Hepatocyte (in vitro differentiated cells): ENCODE measurements at places on chromosomes 6 and 20. TPM values are rescaled to one million over a fixed set of nuclear protein-coding genes. Genes with fewer than 3 reads are reported as not detected.

GRCh38 chr6:35177157-35177556, 36.0 kb upstream of the TCP11 start:
- H3K27me3 ChIP-seq = no peaks in the 10 kb centered on the region
- no peaks in the 10 kb centered on the region for H3K36me3 ChIP-seq
- peaks cover 22% of the 10 kb centered on the region for H3K4me1 ChIP-seq
- H3K27ac ChIP-seq = no peak overlapping the region

The MARCKS gene
- 105 and 129 TPM in 2 replicates for total RNA-seq

DNA sequence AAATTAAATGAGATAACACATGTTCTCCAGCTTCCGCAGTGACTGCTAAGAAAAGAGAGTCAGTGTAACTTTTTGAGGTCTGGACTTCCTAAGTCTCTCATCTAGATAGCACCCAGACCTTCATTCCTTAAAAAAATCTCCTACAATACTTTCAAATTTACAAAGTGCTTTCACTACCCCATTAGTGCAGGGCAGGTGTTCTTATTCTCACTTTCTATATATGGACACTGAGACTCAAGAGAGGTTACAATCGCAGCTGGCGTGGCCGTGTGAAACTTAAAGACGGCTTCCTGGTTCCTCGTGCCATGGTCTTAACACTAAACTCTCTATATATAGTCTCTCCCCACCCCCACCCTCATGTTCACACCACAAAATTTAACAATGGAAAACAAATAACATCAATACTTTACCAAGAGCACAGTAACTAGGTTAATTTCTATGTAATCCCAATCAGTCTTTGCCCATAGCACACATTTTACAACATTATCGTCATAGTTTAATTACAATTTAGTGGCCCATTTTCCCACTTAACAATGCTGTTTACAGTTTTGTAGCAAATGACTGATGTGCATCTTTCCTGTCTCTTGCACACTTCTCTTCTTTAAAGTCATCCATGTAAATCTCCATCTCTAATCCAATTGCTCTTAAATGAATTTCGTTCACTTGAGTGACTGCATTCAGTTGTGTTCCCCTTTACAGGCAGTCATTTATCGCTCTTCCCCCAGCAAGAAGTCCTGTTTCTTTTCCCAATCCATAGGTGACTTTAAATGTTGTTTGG, 78.8 kb upstream of the ARID1B start:
- no peaks in the 10 kb centered on the region for H3K4me1 ChIP-seq
- H3K36me3 ChIP-seq = no peaks in the 10 kb centered on the region
- H3K27me3 ChIP-seq = no peaks in the 10 kb centered on the region
- H3K4me3 ChIP-seq = no peak overlapping the region

DNA sequence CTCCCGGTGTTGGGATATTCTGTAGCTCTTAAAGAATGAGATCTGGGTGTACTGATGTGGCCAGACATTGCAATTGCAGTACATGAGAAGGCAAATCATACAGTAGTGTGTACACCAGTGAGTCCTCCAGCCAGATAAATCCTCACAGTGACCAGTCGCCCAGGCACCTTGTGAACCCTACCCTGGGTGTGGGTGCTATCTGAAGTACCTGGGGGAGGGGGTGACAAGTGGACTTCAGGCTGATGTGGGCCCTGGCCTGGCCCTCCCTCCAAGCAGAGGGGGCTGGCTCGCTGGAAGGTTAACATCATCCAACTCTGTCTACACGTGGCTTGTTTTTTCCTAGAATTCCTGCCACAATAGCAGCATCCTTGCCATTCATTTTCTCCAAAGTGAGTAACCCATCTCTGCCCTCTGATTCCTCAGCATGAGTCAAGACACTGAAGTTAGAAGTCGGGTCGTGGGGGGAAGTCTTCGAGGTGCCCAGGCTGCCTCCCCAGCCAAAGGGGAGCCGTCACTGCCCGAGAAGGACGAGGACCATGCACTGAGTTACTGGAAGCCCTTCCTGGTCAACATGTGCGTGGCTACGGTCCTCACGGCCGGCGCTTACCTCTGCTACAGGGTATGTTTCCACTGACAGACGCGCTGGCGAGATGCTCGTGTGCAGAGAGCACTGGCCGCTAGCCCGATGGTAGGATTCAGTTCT, 70.8 kb downstream of the PTPN1 start:
- no peak overlapping the region for H3K4me3 ChIP-seq
- no peak for DNase-seq
- no peaks in the 10 kb centered on the region for H3K4me1 ChIP-seq
- H3K36me3 ChIP-seq = peaks cover 4% of the 10 kb centered on the region

DNA sequence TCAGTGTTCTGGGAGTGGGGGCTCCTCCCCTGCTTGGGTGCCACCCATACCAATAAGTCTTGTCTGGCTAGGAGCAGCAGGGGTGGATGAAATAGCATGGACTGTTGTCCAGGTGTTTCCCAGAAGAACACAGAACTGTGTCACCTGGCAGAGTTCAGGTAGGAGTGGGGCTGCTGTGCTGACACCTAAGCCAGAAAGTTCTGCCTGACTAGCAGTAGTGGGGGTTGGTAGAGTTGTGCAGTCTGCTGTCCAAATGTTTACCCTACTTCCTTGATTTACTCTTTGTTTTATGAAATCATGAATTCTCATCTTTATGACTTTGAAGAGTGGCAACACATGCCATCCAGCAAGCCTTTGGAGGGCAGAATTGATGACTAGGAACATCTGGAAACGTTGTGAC, 27.3 kb upstream of the SLC35B3 start:
- H3K36me3 ChIP-seq = no peaks in the 10 kb centered on the region
- no peak overlapping the region for H3K27ac ChIP-seq
- no peaks in the 10 kb centered on the region for H3K4me1 ChIP-seq
- no peaks in the 10 kb centered on the region for H3K27me3 ChIP-seq

GRCh38 chr6:3165631-3166534, 8.5 kb upstream of the TUBB2A start:
- peak; percentile 30 for DNase-seq
- no peaks in the 10 kb centered on the region for H3K36me3 ChIP-seq
- H3K27ac ChIP-seq = peak overlapping the region; percentile 8
- no peaks in the 10 kb centered on the region for H3K27me3 ChIP-seq
- no peaks in the 10 kb centered on the region for H3K4me1 ChIP-seq

- H3K4me3 ChIP-seq = no peak overlapping the region
- no peaks in the 10 kb centered on the region for H3K36me3 ChIP-seq
- peaks cover 21% of the 10 kb centered on the region for H3K4me1 ChIP-seq
- no peak overlapping the region for H3K27ac ChIP-seq
These were observed 191.1 kb downstream of the ATXN1 start for GRCh38 chr6:16570221-16570553.

The HLA-DMA gene
- 9.0 and 9.5 TPM in 2 replicates for total RNA-seq

GRCh38 chr20:22520381-22520780, 64.0 kb downstream of the FOXA2 start:
- no peaks in the 10 kb centered on the region for H3K27me3 ChIP-seq
- peaks cover 6% of the 10 kb centered on the region for H3K4me1 ChIP-seq
- DNase-seq = no peak
- no peak overlapping the region for H3K4me3 ChIP-seq
- H3K36me3 ChIP-seq = no peaks in the 10 kb centered on the region

The OR2J3 gene
- total RNA-seq = not detected in 2 replicates

DNA sequence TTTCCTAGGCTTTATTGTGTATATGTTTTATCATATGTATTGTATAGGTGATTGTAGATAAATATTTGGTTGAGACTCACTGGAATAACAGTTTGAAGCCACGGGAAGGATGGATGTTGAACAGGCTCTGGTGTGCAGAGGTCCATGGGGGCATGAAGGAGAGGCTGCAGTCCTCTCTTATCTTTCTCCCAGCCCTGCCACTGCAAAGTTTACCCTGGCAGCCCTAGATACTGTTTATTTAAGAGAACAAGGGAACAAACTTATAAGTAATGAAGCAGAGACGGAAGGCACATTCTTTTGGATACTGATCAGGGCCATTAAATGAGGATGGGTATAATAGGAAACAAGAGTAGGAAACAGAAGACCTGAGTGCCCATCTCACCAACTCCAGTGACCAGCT, 103.6 kb upstream of the SCGN start:
- no peak for DNase-seq
- no peak overlapping the region for H3K4me3 ChIP-seq
- H3K27me3 ChIP-seq = no peaks in the 10 kb centered on the region
- no peak overlapping the region for H3K27ac ChIP-seq
- no peaks in the 10 kb centered on the region for H3K36me3 ChIP-seq

The LGSN gene
- total RNA-seq = 4.1 and 6.1 TPM in 2 replicates

The HEY2 gene
- total RNA-seq = 0.47 and 0.80 TPM in 2 replicates

- H3K27ac ChIP-seq = no peak overlapping the region
- DNase-seq = peak; percentile 39
- H3K36me3 ChIP-seq = no peaks in the 10 kb centered on the region
- no peaks in the 10 kb centered on the region for H3K4me1 ChIP-seq
- H3K27me3 ChIP-seq = no peaks in the 10 kb centered on the region
These were observed 214.9 kb downstream of the ZFAND3 start for GRCh38 chr6:38034274-38034914.

- H3K4me1 ChIP-seq = no peaks in the 10 kb centered on the region
- H3K27ac ChIP-seq = no peak overlapping the region
- no peak overlapping the region for H3K4me3 ChIP-seq
These were observed 28.5 kb upstream of the ZNF831 start for GRCh38 chr20:59135093-59135492.

DNA sequence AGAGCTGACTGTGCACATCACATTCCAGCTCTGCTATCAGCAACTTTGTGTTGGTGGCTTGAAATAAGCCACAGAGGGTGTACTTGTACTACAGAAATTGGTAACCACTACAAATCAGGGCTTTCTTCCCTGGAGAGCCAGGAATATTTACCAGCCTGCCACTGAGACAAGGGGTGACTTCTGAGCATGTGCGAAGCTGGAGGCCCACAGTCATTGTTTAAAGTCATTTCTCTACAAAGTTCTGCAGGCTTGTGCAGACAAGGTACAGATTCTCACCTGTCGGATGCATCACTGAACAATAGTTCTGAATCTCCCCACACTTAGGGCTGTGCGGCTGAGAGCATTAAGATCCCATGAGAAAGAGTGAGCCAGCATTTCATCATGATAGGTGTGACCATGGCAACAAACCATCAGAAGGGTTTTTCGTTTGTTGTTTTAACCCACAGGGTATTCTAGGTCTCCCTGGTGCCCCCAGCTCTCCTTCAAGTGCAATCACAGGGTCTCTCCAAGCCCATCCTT, 292.8 kb downstream of the CDC5L start:
- H3K4me1 ChIP-seq = no peaks in the 10 kb centered on the region
- H3K36me3 ChIP-seq = no peaks in the 10 kb centered on the region
- no peaks in the 10 kb centered on the region for H3K27me3 ChIP-seq
- DNase-seq = no peak
- H3K4me3 ChIP-seq = no peak overlapping the region

GRCh38 chr6:123616942-123617341, 19.8 kb downstream of the TRDN start:
- H3K4me1 ChIP-seq = no peaks in the 10 kb centered on the region
- no peak for DNase-seq
- H3K27me3 ChIP-seq = no peaks in the 10 kb centered on the region
- no peaks in the 10 kb centered on the region for H3K36me3 ChIP-seq

- DNase-seq = peak; percentile 35
- no peaks in the 10 kb centered on the region for H3K27me3 ChIP-seq
- H3K36me3 ChIP-seq = no peaks in the 10 kb centered on the region
- H3K27ac ChIP-seq = no peak overlapping the region
These were observed 47.8 kb downstream of the TFEB start for GRCh38 chr6:41687501-41688175.

The CUL9 gene
- total RNA-seq = 13.4 and 26.2 TPM in 2 replicates

DNA sequence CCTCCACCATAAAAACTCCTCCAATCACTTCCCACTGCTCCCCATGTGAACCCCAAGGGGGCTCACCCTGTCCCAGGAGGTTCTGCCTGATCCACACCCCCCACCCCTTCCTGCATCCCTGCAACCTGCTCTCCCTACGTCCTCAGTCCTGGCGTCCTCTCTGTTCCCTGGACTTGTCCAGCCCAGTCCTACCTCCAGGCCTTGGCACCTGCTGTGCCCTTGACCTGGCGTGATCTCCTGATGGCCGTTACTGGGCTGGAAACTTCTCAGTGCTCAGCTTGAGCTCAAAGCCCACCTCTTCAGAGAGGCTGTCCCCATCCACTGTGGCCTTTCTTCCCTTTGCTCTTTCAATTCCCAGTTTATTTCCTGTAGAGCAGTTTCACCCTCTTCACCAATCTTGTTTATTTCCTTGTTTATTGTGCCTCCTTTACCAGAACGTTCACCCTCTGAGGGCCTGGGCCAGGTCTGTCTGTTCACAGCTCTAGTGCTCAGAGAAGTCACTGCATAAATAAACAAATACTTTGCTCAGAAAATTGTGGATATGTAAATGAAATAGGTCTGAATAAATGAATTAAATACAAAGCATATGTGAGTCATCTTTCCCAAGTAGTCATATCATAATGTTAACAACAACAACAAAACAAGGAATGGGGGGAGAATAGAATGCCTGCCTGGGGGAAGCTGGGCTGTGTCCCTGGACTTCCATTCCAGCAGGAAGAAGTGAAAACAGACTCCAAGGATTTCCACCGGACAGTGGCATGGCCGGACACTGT, 175.7 kb upstream of the SULF2 start:
- no peak overlapping the region for H3K27ac ChIP-seq
- H3K36me3 ChIP-seq = no peaks in the 10 kb centered on the region
- DNase-seq = no peak
- no peak overlapping the region for H3K4me3 ChIP-seq
- no peaks in the 10 kb centered on the region for H3K27me3 ChIP-seq

GRCh38 chr6:27138406-27138805, 109.1 kb upstream of the PRSS16 start:
- DNase-seq = no peak
- no peaks in the 10 kb centered on the region for H3K36me3 ChIP-seq

- H3K36me3 ChIP-seq = no peaks in the 10 kb centered on the region
- no peak for DNase-seq
- no peaks in the 10 kb centered on the region for H3K27me3 ChIP-seq
- H3K4me3 ChIP-seq = no peak overlapping the region
- no peaks in the 10 kb centered on the region for H3K4me1 ChIP-seq
These were observed 320.1 kb downstream of the TAF4 start for GRCh38 chr20:61745397-61746146.

- DNase-seq = no peak
- H3K27me3 ChIP-seq = no peaks in the 10 kb centered on the region
- no peak overlapping the region for H3K4me3 ChIP-seq
- H3K36me3 ChIP-seq = no peaks in the 10 kb centered on the region
- H3K27ac ChIP-seq = no peak overlapping the region
These were observed 132.4 kb downstream of the PTPRT start for GRCh38 chr20:43057317-43057716.

The OR2H2 gene
- not detected in 2 replicates for total RNA-seq

DNA sequence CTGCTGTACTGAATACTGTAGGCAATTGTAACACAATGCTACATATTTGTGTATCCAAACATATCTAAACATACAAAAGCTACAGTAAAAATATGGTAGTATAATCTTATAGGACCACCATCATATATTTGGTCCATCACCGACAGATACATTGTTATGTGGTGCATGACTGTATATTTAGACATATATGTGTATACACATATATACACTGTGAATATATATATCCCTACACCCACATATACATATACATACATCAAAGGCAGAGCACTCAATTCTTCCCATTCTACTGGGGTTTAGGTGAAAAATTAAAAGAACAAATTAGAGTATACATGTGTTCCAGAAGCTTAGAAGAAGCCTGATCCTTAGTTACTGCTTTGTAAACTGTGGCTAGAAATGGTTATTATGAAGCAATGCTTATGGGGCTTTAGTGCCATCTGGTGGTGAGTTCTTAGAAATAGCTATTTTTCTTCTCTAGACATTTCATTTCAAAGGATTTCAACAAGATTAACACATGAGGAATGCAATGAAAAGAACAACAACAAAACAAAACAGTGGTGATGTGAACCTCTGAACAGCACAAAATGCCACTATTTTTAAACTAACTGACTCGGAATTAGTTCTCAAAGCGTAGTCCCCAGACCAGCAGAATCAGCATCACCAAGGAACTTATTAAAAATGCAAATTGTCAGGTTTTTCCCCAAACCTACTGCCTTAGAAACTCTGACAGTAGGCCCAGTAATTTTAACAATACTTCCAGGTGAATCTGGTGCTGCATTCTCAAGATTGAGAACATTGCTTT, 38.0 kb downstream of the PKHD1 start:
- H3K4me3 ChIP-seq = no peak overlapping the region
- H3K36me3 ChIP-seq = no peaks in the 10 kb centered on the region
- peak; percentile 69 for DNase-seq

The SRC gene
- 45.5 and 69.8 TPM in 2 replicates for total RNA-seq
